ENCODE measurements at places on chromosomes 3 and 15. TPM values are rescaled to one million over a fixed set of nuclear protein-coding genes. Genes with fewer than 3 reads are reported as not detected.

- no peak for DNase-seq
Observed at GRCh38 chr3:123584284-123584987, 417 bp downstream of the HACD2 start.

- no peak for DNase-seq
Observed at GRCh38 chr3:176905331-176905730, 292.0 kb downstream of the TBL1XR1 start.

GRCh38 chr3:181564222-181564621, 147.5 kb upstream of the SOX2 start:
- DNase-seq, result no peak

The HRG gene
- not detected for total RNA-seq

The GOLGA6L4 gene
- total RNA-seq, result 3.1 TPM

The TUSC7 gene
- not detected for total RNA-seq

GRCh38 chr15:81296673-81297072, 27.3 kb downstream of the STARD5 start:
- no peak for DNase-seq

DNA sequence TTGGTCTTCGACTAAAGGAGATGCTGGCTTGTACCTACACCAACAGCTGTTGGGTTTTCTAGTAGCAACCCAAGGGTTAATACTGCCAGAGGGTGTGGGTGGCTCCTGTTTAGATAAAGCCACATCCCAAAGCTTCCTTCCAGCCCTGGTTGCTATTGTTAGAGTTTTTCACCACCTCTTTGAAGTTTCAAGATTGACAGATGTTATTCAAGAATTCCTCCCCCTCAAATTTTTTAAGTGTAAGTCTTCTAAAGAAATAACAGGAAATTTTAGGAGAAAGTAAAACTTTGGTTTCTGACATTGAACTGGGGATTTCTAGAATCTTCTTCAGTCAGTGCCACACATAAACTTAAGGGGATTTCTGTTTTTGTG, 60.9 kb downstream of the TGFBR2 start:
- DNase-seq, result no peak
